Hindlimb muscle (tissue), 1 donor: ENCODE measurements at places on chromosomes 2 and 18.

- no peak for DNase-seq
Observed at GRCh38 chr2:98099939-98100743, 13.2 kb downstream of the VWA3B start.

DNA sequence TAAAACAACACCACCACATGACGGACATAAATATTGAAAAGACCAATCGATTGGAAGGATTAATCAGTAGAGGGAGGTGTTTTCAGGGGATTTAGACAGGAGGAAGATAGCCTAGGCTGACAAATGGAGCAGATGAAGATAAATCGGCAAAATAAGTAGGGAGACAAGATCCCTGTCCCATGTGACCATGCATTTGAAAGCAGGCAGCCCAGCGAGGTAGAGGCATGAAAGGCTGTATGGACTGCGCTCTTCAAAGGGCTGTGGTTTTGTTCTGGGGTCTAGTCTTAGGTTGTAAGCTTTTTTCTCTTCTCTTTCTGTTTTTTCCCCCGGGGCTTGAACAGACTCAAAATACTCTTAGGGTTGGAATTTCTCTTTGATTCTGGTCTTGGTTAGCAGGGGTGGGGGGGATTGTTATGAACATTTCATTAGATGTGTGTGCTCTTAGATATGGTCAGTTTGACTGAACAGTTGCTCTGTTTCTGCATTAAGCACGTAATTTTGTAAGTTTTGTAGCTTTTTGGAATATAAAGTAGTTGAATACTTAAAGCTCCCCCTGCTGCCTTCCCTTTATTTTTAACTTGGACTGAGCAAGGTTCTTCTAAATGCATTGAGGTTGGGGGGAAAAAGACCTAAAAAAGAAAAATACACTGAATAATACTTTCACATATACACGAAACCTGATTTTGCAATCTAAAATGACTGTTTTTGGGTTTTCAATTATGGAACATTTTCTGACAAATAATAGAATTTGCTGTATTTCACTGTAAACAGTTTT is 32.2 kb downstream of the ZNF532 start:
- no peak for DNase-seq

GRCh38 chr2:40123326-40123725 is 328.6 kb downstream of the SLC8A1 start:
- no peak for DNase-seq

GRCh38 chr18:68438983-68439382 is 275.9 kb downstream of the TMX3 start:
- no peak for DNase-seq

GRCh38 chr2:25076749-25077148 is 34.9 kb downstream of the EFR3B start:
- no peak for DNase-seq

DNA sequence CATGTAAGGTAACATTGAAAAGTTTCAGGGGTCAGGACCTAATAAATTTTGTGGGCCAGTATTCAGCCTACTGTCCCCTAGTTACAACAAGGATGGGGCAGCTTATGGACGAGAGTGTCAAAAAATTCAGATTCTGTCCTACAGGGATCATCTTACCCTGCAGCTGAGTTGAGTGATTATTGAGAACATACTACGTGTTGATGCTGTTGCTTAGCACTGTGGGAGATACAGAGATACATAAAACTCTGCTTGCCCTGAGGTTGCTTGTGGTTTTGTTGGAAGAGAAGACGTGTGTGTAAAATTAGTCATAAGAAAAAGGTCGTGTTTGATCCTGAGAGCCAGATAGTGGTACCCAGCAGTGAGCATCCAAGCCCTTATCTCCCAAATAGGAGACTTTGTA is 253.2 kb downstream of the NEDD4L start:
- DNase-seq = no peak

DNA sequence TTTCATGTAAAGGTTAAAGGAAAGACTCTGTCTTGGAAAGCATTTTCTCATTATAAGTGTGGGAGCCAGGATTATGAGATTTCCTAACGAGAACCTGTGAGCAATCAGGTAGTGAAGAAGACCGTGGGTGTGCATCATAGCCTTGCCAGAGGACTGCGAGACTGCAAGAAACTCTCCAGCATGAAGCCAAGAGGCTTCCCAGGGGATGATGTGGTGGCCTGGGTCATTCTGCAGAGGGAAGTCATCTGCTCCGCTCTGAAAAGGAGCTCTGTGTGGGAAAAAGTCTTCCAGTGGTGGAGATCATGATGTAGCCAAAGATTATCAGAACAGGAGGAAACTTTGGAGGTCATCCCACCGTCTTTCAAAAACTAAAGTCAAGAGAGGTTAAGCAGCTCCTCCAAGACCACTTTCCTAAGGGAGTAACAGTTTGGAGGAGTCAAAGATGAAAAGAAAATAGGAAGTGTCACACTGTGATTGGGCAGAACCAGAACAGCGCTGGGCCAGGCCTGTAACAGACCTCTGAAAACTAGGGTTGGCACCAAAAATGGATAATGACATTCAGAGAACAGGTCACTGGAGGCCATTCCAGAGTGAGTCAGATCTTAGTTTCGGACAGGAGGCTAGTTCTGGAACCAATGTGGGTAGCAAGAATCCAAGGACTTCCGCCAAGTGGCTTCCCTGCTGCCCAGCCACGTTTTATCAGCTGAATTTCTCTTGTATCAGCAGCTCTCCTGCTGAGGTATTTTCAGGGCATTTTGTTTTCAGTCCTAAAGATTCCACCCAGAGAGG is 113.0 kb downstream of the LRATD1 start:
- no peak for DNase-seq

DNA sequence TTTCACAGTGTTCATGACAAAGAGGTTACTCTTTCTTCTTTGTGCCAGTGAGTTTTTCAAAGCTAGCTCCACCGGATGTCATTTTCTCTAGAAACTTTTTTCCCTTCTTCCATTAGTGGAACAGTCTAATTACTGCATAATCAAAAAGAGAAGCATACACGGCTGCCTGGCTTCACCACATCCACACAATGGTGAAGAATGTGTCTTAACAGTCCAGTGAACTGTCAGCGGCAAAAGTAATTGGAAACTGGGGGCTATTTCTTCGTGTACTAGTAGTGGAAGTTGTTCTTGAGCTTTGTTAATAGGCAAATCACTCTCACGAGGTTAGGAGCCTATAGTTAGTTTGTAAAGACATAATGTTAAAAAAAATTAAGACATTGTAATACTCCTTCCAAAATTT is 32.9 kb upstream of the PIK3C3 start:
- no peak for DNase-seq

DNA sequence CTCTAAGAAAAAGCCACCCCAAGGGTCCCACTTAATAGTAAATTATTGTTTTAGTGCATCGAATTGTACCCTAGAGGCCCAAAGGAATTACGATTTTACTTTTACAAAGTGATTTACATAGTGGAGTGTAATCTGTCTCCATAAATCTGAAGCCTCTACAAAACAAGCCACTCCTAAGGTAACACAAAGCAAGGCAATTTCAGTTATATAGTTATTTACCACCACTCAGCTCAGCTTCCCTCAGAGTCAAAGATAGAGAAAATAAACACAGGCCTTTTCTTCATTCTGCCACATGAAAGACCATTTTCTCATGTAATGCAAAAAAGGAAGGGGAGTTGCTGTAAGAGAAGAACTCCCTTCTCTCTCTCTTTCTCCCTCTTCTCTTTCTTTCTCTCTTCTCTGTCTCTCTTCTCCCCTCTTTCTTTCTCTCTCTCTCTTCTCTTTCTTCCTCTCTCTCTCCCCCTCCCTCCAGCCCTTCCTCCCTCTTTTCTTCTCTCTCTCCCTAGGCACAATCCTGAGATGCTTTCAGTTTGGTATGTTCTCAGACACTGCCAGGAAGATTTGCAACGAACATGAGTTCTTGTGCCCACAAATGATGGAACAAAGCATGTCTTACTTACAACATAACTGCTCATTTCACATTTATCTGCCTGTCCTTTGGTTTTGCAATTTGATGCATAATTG is 264.5 kb downstream of the BCL2 start:
- DNase-seq = no peak

DNA sequence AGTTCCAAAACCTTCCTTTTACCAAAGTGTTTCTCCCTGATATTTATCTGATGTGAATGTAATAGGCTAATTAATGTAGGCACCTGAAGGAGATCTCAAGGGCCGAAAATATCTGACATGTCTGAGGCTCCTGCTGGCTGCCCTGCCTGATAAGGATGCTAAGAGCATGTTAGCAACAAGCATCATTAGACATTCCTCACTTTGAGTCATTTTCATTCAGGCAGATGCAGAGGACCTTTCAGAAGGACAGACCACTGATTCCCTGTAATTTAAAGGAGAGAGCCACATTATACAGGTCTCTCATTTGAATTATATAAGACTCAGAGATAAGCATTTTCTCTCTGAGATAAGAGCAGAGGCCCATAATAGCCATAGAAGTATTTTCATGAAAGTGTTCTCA is 222.4 kb upstream of the NCKAP5 start:
- DNase-seq = no peak
